CD4-positive, alpha-beta T cell treated with Interleukin-1 beta for 1 hour (primary cell): ENCODE measurements at places on chromosomes 12 and 14.

DNA sequence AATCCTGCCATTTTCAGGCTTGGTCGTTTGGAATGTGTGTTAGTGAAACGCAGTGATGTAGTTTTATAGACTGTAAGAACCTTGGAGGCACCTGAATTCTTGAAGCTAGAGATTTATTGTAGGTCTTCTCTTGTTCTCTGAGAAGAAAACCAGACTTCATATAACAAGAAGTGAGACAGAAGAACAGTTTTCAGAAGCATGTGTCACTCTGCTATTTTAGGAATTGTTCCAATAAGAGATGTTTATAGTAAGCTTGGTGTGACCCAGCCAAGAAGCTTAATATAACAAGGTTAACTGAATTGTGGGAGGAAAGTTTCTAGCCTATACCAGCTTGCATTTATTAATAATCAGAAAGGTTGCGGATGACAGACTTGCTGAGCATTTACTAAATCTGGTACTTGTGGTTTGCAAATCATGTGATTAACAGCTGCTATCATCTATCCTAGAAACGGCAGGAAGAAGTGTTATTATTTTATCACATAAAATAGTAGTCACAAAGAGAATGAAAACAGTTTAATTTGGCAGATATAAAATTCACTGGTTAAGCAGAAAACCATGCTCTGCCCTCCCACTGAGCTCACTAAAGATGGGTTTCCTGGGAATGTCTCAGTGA is 49.2 kb upstream of the BCAT1 start:
- DNase-seq = no peak

DNA sequence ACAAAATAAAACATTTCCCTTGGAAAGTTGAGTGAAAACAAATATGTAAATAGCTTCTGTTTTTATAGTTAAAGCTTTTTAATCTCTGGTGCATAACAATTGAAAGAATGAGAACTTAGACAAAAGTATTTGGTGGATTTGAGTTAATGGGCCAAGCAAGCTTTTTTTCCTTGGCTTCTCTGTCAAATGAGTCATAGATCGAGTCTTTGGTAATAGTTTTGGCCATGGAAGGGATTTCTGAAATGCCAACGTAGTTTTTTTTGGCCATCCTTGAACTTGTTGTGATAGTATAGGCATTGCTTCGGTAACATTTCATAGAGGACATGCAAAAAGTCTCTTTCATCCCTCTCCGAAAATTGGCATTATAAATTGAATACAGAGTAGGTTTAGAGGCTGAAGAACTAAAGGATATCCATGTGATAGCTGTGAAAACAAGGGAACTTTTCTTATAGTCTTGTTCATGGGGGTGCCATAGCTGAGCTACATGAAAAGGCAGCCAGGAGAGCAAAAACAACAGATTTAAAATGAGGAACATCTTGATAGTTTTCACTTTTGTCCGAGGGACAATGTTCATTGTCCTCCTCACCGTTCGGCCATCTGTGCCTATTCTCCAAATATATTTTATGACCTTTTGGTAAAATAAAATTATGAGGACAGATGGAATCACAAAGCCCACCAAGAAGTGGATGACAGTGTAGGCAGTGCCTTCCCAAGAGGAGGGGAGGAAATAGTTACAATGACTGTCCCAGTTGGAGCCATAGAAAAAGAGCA is 34.7 kb downstream of the GPR19 start:
- DNase-seq = no peak

DNA sequence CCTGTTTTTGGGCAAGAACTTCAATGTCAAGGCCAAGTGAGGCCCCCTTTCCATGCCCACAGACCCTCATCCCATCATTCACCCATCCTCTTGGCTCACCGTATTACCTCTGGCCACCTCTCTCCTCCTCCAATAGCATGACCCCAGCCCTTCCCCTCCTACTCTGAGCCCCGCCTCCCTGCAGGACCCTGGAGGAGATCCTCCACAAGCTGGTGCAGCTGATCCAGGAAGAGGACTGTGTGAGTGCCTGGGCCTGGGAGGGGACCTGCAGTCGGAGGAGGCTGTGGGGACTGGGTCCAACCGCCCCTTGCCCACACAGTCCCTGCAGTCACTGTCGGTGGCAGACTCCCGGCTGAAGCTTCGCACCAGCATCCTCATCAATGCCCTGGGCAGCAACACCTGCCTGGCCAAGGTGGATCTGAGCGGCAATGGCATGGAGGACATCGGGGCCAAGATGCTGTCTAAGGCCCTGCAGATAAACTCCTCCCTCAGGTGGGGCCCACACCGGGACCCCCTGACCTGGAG is 7.2 kb downstream of the CARMIL3 start:
- no peak for DNase-seq

GRCh38 chr14:20657216-20658211 is 16.0 kb upstream of the OR6S1 start:
- peak; percentile 28 for DNase-seq

DNA sequence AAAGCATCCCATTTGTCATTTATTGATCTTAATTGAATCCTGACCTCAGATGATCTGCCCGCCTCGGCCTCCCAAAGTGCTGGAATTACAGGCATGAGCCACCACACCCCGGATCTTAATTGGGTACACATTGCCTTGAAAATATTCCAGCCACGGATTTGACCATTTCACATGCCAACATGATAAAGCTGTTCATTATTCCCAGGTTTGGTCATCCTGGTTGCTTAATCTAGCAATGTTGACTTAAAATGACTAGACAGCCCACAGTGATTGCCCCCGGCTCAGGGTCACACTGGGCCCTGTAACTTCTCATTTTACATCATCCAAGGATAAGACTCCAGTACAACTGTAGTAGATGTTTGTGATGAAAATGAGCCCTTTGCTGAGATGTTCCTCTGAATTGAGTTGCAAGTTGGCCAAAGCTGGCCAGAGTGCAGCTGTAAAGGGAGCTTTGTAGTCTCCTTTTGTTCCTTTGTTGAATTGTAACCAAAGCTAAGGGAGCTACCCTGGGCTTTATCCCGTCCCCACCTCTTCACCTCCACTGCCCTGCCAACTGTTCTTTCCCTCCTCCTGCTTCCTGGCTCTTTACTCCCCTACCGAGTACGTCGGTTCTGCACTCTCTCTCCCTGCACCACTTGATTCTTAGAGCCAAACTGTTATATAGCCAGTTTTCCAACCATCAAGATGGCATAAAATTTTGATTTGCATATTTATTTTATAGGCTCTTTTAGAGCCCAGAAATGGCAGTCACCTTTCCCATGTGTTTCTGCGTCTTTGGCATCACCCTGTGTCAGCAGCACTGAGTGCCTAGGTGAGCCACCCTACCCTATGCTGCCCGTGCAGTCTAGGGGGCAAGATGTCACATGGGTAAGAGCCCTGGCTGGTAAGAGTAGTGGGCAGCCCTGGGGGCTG is 141.3 kb upstream of the HIF1A start:
- peak; percentile 39 for DNase-seq

DNA sequence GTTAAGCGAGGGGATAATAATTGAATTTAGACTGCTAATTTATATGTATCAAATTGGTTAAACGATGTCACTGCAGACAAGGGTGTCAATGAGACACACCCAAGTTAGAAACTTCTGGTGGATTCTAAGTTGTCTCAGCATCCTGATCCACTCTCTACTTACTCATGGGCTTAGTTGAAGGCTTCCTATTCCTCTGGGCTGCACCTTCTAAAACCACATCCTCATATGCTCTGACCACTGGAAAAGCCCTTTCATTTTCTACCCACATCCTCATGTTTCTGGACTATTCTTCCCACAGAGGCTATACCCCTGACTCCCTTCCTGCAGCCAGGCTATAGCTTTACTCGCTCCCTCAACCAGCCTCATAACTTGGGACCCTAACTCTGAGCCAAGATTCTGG is 493.8 kb downstream of the VRK1 start:
- DNase-seq = no peak

- peak; percentile 53 for DNase-seq
Observed at GRCh38 chr12:110689281-110690126, 589 bp upstream of the HVCN1 start.

GRCh38 chr12:25025260-25025659 is 76.4 kb upstream of the BCAT1 start:
- no peak for DNase-seq
